ENCODE measurements at places on chromosomes 6 and 20. TPM values are rescaled to one million over a fixed set of nuclear protein-coding genes. Genes with fewer than 3 reads are reported as not detected.

DNA sequence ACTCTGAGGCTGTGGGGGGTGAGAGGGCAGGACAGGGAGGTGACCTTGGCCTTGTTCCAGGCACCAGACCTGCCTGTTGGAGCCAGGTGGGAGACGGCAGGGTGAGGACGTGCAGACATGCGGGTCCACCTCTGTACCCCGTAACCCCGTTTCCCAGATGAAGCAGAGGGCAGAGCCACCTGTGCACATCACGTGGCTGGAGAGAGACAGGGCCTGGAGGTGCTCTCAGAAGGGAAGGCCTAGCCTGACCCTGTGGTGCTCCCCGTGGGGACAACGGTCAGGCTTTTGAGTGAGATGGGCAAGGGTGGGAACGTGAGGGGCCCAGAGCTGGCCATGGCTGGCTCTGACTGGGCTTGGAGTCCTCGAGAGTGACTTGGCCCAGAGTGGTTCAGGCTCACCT is 6.6 kb downstream of the NTSR1 start:
- no peak for DNase-seq

DNA sequence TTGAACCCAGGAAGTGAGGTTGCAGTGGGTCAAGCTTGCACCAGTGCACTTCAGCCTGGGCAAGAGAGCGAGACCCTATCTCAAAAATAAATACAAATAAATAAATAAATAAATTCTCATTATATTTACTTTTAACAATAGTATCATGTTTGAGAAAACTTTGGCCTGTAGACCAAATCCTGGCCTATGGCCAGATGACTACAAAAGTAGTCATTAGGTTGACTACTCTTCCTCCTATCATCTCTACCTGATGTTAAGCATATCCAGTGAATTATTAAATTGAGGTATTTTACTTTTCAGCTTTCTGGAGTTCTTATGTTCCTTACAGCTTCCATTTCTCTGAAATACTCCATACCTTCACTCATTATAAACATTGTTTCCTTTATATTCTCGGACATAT is 280.6 kb downstream of the LAMA2 start:
- DNase-seq, result no peak

- DNase-seq, result no peak
These were observed 58.6 kb downstream of the SNAI1 start for GRCh38 chr20:50041246-50041873.

TAP2 gene
- 4.6 TPM for total RNA-seq

GRCh38 chr20:35306931-35307517 is 14.8 kb upstream of the FAM83C start:
- DNase-seq, result peak; percentile 87

- DNase-seq, result no peak
These were observed 71.7 kb upstream of the FRMD1 start for GRCh38 chr6:168150551-168151320.

GRCh38 chr6:54390362-54390761 is 82.1 kb downstream of the TINAG start:
- no peak for DNase-seq

GRCh38 chr6:32982702-32983492 is 14.5 kb downstream of the BRD2 start:
- DNase-seq, result no peak

DNA sequence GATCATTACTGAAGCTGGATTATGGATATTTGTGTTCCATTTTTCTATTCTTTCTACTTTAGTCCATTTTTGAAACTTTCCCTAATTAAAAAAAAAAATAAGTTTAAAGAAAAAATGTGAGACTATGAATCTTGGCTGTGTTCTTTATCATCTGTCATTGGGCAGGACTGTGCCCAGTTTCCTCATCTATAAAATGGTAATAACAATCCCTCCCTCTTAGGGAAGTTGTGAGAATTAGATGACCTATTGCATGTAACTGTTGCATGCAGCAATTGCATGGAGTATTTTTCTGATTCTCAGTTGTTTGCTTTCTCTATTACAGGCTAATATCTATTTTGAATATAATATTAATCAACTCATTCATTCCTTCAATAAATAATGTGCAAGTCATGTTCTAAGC is 108.2 kb upstream of the LOC128125822 start:
- DNase-seq, result no peak

- no peak for DNase-seq
These were observed 33.3 kb upstream of the KIF16B start for GRCh38 chr20:16606468-16607070.

TSBP1 gene
- total RNA-seq, result not detected

MEP1A gene
- not detected for total RNA-seq

DNA sequence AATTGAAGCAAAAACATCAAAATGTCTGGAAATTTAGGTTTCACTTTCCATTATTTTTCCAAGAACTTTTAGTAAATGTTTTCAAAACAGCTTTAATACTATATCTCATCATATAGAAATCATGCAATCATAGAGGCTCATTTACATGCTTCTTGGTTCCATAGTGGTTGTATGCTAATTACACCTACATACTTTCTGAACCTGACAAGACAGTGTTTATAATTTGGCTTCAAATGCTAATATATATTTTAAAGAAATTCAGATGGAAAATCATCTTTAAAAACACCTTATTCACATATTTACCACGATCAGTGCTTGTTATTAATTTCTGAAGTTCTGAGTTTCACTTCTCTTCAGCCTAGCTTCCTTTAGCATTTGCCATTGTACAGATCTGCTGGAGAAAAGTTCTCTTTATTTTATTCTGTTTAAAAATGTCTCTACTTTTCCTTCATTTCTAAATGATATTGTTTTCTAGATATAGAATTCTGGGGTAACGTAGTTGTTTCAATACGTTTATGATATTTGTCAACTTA is 89.9 kb downstream of the PLCB1 start:
- DNase-seq, result no peak

GRCh38 chr6:165566088-165566828 is 96.8 kb downstream of the PDE10A start:
- no peak for DNase-seq

FABP7 gene
- total RNA-seq, result 2.4 TPM

- no peak for DNase-seq
These were observed 216.9 kb upstream of the BTBD3 start for GRCh38 chr20:11700831-11701230.

DNA sequence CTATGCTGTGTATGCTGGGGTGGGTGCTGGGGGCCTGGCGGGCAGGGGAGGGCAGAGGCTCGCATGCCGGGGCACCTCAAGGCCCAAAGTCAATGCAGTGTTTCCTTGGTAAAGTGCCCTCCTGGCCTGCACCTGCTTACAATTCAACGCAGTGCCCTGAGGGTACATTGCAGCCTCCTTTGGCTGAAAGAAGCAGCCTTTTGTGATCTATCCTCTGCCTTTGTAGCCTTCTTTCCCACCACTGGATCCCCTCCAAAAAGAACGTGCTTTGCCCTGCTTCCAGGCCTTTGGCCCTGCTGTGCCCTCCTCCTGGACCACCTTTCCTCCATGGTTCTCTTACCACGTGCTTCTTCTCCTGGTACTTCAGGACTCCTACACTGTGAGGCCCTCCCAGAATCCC is 113.6 kb upstream of the PTPN1 start:
- DNase-seq, result no peak

- no peak for DNase-seq
These were observed 6.9 kb downstream of the SGK2 start for GRCh38 chr20:43565758-43566104.

AIG1 gene
- 10.3 TPM for total RNA-seq

DNA sequence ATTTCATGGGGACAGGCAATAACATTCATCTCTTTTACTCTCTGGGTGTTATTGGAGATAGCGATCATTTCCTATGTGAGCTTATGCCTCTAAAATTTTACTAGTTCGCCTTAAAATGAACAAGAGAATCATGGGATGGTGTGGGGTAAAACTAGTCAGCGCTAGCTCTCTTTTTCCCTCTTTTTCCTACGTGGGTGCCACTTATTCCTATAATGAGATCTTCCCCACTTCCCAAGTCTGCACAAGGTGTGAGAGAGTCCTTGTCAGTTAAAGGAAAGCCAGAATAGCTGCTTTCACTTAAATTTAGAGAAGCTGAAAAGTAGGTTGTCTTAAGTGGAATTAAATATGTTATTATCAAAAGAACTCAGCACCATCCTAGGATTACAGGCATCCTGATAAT is 173.2 kb upstream of the BMP5 start:
- no peak for DNase-seq

DNA sequence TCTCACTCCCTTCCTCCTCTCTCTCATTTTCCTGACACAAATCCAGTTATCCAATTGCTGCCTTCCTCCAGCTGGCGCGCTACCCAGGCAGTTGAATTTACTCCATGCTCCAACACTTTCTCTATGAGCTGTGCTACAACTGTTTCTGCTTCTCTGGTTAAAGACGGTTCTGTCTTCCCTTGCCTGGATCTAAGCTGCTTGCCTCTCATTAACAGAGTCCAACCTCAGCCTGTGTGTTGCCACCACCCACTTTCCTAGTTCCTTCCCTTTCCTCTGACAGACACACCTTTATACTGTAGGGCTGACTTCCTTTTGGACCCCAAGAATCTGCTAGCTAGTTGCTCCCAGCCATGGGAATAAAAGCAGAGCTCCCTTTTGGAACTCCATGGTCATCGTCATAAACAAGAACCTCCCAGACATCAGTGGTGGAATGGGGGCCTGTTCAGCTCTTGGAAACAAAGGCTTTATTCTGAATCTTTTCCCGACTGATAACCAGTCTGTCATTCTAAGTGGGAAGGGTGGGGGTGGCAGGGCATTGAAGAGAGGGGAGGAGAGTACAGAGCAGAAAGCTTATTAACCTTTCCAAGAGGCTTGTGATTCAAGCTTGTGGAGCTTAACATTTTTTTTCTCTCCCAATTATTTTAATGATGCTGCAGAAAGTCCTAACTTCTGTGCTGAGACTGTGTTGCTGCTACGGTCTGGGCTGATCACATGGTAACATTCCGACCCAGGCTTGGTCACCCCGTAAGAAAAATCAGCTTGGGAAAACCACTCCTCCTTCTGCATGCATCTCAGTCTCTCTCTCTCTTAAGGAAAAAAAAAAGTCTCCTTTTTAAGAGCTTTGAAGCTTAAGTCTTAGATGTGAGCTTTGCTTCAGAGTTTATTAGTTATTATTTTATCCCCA is 31.3 kb upstream of the BMP2 start:
- no peak for DNase-seq

DNA sequence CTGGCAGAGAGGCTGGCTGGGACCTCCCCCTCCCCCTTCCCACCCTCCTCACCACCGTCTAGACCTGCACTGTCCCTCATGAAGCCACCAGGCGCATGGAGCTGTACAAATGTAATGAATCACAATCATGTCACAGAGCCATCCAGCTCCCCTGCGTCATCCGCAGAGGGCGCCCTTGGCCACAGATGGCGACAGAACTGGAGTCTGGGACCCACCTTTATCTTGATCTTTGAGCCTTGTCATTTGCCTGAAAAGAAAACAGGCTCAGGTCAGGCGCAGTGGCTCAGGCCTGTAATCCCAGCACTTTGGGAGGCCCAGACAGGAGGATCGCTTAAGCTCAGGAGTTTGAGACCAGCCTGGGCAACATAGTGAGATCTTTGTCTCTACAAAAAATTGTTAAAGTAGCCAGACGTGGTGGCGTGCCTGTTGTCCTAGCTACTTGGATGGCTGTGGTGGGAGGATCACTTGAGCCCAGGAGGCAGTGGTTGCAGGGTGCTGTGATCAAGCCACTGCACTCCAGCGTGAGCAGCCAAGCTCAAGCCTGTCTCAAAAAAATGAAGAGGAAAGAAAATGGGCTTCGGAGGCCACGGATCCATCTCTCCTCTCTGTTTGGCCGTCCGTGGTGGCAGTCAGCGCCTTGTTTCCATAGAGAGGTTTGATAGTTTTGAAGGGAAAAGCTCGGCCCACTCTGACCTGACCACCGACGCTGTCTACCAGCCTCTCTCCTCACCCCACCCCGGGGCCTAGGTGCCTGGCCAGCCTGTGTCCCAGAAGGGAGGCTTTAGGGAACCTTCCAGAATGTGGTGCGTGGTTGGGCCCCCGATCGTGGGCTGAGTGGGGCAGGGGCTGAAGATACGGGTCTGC is 6.2 kb downstream of the COL9A3 start:
- no peak for DNase-seq

CST5 gene
- not detected for total RNA-seq

IPCEF1 gene
- not detected for total RNA-seq

DNA sequence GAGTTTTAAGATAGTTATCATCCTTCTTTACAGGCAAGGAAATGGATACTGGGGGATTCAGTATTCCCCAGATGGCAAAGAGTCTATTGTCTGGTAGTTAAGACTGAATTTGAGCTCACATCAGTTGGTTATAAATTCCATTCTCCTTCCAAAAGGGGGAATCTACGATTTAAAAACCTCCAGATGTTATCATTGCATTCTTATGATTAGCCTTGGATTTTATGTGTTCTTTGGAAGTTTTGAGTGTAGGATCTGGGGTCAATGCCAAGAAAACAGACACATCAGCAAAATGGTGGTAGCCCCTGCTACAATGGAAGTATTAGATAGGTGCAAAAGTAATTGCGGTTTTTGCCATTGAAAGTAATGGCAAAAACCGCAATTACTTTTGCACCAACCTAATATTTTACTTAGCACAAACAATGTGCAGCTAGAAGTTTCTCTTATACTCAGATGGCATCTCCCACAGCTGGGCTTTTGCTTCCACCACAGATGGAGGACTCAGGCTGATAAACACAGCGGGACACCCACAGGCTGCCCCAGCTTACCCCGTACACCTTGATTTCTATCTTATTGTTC is 168.2 kb upstream of the RIN2 start:
- no peak for DNase-seq

- no peak for DNase-seq
These were observed 3.5 kb downstream of the TRIM27 start for GRCh38 chr6:28920281-28920680.

ZNF334 gene
- total RNA-seq, result not detected

GRCh38 chr6:163714179-163714578 is 299.7 kb downstream of the QKI start:
- DNase-seq, result no peak

- DNase-seq, result no peak
These were observed 165.9 kb upstream of the IRAK1BP1 start for GRCh38 chr6:78701407-78701806.

DNA sequence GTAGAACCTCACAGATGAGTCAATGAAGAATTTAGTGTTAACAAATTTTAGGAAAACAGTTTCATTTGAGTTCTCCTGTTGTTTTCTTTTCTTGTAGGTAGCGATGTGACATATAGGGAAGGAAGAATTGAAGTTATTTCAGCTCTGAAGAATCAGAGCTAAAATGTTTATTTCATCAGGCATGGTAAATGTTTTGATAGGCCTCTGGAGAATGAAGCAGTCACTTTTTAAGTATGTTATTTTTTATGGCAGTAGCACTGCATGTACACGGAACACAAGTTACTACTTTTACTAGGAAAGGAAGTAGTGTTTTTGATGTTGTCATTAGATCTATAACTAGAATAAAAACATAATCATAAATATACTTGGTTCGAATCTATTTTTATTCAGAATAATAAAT is 1357.3 kb upstream of the CITED2 start:
- DNase-seq, result no peak
